ENCODE measurements at places on chromosomes 3 and 15.

DNA sequence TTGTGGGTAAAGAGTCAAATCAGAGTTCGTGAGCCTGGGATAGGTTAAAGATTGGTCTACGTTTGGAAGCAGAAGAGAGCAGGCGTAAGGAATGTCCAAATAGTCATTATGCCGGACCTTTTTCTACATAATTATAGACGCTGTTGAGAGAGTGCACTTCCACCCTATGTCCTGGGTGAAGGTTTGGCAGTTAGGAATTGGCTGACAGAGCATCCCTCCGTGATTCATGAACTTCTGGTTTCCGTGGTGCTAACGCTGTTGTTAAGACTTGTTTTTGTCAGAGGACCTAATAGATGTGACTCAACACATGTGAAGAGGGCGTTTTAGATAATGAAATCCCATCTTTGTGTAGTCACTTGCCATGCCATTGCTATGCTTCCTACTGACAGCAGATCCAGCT is 1.1 kb downstream of the EAF1 start:
- no peak for DNase-seq

GRCh38 chr15:68672781-68673205 is 94.0 kb downstream of the CORO2B start:
- DNase-seq, result peak; percentile 48

DNA sequence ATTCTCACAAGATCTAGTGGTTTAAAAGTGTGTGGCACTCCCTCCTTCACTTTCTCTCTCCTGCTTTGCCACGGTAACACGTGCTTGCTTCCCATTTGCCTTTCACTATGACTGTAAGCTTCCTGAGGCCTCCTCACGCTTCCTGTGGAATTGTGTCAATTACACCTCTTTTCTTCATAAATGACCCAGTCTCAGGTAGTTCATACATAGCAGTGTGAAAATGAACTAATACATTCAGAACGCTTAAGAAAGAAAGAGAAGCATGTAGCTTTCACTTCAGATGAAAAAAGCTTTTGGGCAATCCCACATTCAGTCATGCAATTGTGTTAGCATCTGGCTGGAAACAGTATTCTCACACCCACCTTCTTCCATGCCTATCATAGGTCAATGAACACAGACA is 24.4 kb downstream of the P3H2 start:
- no peak for DNase-seq

- no peak for DNase-seq
Measured at GRCh38 chr15:68637767-68638404, 59.1 kb downstream of the CORO2B start.

- no peak for DNase-seq
Measured at GRCh38 chr3:56275120-56275519, 193.1 kb downstream of the ERC2 start.

DNA sequence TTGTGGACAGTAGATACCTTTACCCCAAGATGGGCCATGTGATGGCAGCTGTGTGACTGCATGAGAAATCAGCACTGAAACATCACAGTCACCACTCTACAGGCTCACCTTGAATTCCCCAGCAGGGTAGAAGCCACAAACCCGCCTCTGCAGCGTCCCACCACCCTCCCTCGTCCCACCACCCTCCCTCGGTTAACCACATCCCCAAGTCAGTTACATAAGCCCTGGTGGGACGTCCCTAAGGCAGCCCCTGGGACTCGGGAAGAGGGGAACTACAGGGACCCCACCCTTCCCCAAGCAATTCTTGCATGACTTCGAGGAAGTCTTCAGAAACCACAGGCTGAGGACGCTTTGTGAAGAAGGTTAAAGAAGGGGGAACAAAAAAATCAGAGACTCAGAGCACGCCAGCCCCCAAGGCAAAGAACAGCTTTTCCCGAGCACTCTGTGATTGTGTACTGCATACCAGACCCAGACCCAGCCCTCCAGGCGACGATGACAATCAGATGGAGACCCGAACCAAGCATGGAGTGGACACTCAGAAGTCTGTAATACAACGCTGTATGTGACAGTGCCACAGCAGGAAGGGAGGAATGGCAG is 60.5 kb downstream of the SH3BP5 start:
- DNase-seq, result no peak
